NCI-H460 (cell line): ENCODE measurements at places on chromosomes 3 and 15.

DNA sequence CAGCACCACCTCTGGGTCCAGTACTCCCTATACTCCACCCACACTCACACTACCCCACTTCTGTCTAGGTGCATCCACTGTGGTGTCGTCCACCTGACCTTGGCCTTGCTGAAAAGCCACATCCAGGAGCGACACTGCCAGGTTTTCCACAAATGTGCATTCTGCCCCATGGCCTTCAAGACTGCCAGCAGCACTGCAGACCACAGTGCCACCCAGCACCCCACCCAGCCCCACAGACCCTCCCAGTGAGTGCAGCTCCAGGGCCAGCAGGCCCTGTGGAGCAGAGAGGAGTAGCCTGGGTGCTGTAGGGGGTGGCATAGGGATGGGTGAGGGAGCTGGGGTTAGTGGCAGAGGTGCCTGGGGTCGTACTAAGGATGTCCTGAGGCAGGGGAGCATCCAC is 19.4 kb upstream of the ALPK3 start:
- no peak for DNase-seq

DNA sequence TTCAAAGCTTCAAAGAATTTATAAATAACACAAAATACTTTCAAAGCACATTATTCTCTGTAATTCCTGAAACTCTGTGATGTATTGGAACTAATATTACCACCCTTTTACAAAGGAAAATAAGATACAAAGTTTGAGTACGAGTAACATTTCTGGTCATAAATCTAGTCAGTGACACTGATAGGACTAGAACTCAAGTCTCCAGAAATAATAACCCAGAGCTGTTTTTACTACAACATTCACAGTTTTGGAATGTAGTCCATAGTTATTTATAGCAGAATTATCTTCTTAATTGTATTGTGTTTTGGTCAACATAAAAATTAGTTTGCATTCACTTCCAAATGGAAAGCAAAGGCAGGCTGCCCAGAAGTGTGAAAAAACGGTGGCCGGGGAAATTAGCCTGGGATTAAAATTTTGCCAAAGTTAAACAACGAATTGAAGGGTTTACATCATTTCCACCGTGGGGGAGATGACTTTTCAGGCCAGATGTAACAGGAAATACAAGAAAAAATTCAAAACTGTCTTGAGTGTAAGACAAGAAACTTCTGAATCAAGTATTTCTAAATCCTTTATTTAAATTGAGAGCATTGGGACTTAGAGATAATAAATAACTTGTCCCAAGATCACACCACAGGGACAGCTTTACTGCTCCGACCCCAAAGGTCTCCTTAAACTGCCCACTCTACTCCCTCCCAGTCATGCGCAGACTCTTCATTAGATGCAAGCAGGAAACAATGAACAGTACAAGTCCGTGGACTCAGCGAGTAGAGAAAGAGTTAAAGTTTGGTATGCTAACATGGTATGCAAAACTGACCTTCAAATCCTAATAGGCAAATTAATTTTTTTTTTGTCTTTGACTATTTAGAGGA is 74.3 kb upstream of the VGLL4 start:
- no peak for DNase-seq

DNA sequence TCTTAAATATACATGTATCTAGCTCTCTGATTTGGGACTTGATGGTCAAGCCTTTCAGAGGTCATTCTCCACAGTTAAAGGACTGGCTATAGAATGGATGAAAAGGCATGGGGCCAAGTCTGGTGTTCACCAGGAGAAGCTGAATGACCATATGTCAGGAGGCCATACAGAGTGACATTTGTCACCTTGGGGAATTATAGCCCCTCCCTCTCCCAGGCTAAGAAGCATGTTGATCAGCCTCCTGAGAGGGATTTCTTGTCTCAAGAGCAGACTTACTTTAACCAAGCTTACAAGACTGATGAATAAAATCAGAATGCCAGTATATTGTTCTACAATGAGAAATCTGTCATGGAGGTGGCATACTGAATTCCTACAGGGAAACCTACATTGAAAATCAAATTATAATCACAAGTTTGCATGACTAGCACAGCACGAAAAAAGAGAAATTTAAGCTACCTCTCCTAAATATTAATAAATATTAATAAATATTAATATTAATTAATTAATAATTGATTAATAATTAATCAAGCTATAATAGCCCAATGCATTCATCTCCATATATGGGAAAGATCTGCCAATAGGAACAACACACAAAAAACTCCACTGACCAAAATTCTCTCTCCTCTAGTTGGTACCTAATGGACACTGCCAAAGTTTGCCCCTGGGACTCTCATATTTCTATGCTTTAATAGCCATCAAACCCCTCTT is 47.3 kb downstream of the ATP8B4 start:
- DNase-seq, result no peak

DNA sequence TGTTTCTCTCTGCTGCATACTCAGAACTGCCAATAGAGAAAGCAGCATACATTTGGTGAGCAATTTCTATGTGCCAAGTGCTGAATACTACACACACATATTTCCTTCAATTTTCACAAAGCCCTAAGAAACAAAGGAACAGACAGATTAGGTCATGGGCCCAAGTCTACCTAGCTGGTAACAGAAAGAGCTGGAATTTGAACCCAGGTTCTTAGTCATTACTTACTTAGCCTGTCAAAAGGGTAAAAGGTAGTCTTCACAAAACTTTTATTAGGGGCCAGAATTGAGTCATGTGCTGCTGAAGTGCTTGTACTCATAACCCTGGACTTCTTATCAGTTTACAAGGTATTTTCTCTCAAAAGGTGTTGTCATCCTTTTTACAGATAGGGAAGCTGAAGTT is 10.4 kb upstream of the ABHD17C start:
- DNase-seq, result no peak

GRCh38 chr3:111861391-111861790 is 2.3 kb downstream of the PHLDB2 start:
- no peak for DNase-seq

GRCh38 chr3:60456180-60456579 is 795.1 kb downstream of the FHIT start:
- no peak for DNase-seq

DNA sequence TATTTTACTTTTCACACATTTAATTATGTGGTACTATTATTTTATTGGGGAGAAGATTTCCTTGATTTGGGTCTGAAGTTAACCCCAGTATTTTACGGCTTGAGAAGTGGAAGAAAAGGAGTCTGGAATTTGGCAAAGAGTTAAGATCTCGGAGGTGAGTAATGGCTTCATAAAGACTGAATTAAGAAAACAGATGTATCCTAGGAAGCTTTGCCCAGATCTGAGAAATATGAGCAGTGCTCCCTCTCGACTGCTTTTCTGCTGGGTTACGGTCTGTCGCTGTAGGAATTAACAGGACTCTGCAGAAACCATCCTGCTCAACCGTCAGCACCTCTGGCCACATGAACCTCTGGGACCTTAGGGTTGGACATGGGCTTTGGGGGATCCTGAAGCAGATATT is 163.6 kb upstream of the NDN start:
- no peak for DNase-seq
